ENCODE measurements at places on chromosomes 4 and X.

DNA sequence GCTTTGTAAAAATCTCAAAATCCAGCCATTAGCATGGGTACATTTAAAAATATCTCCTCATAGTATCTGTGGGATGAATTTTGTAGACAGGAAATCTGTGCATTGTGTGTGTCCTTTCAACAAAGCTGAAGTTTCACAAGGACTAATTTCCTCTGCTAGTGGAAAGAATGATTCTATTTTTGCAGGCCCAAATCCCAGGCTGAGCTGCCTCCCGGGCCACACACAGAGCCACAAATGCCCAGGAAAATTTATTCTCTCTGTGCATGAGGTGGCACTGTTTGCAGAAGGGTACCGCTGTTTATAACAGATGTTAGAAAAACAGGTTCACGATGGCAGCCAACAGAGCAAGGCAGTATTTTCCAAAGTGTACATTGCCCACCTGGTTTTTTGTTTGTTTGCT lies 11.0 kb upstream of the VCX3B start:
- DNase-seq, result no peak

GRCh38 chr4:125735102-125735501 lies 420.3 kb downstream of the FAT4 start:
- no peak for DNase-seq

- DNase-seq, result no peak
These were observed 162.3 kb upstream of the SMIM31 start for GRCh38 chr4:164591666-164592065.

- DNase-seq, result no peak
These were observed 460.9 kb upstream of the FAT1 start for GRCh38 chr4:187184508-187184907.

- DNase-seq, result no peak
These were observed 31.4 kb upstream of the SLC25A31 start for GRCh38 chr4:127698789-127699200.

DNA sequence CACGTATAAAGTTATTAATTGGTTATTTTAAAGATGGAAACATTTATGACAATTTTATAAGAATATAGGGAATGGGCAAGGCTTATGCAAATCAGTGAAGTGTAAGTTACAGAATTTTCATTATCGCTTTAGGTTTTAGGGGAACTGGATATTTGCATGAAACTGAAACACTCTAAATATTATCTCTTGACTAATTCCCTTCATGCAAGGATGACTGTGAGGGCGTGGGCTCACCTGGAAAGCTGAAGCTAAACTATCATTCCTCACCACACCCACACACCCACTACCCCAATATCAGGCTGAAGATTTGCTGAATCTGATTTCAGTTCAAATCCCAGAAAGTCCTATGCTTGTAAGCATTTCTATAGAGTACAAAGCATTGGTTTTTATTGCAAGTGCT lies 81.7 kb upstream of the ARHGAP24 start:
- no peak for DNase-seq

- no peak for DNase-seq
These were observed 24.0 kb upstream of the GBA3 start for GRCh38 chr4:22668702-22669101.

- DNase-seq, result no peak
These were observed 100.9 kb upstream of the WDFY3 start for GRCh38 chr4:85067342-85067741.

DNA sequence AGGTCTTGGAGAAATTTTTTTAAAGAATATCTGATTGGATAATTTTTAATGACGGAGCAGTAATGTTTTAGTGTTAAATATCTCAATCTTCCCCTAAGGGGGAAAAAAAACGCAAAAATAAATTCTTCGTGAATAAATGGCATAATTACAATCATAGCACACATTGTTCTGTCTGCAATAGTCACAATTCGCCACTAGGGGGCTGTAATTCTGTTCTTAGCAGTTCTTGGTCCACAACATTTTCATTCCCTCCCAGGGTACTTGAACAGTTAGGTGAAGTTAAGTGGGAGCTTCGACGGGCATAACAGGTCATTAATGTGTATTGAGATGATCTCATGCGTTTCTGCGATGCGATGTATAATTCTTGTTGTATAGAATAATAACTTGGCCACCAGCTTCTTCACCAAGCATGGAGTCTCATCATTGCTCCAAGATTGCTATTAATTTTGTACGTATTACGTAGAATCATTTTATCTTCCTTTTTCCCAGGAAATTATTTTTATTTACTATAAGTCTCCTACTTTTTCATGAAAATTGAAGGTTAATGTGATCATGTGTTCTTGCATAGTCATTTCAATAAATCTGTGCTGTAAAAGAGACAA lies 27.2 kb downstream of the HTR2C start:
- DNase-seq, result no peak

GRCh38 chr4:150161109-150161508 lies 82.9 kb downstream of the DCLK2 start:
- no peak for DNase-seq

GRCh38 chrX:7620560-7620959 lies 222.4 kb upstream of the VCX start:
- no peak for DNase-seq

DNA sequence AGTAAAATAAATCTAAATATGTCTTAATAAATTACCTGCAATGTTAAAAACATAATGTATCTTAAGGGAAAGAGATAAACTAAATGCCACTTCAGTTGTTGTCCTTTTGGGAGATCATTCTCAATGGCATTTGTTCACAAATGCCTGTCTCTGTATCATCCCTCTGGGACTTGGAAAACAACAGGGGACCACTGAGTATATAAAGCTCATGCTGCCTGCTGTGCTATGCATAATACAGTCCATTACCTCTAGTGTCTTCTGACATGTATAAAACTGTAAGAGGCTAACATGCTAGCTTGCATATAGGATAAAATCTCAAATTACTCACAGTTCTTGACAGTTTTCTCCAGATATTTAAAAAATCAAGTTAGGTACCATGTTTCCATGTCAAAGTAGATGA lies 503.9 kb downstream of the PDHA2 start:
- no peak for DNase-seq

GRCh38 chr4:78776079-78776728 lies at the start of gene BMP2K:
BMP2K (plus strand) TSS chr4:78776350; CDS start chr4:78776544, 194 bp downstream.
- DNase-seq, result peak; percentile 65

DNA sequence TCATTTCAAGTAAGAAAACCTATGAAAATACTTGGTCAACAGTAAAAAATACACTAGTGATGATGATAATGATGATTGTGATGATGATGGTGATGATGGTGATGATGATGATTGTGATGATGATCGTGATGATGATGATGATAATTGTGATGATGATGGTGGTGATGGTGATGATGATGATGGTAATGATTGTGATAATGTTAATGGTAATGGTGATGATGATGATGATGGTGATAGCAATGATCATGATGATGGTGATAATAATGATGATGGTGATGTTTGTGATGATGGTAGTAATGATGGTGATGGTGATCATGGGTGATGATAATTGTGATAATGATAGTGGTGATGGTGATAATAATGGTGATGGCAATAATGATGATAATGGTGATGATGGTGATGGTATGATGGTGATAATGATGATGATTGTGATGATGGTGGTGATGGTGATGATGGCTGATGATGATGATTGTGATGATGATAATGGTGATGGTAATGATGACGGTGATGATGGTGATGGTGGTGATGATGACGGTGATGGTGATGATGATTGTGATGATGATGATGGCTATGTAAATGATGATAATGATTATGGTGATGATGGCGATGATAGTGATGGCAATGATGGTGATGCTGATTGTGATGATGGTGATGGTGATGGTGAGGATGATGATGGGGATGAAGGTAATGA lies 62.1 kb downstream of the VCX3A start:
- DNase-seq, result no peak

- no peak for DNase-seq
These were observed 4.9 kb downstream of the ZNF275 start for GRCh38 chrX:153338836-153339235.

- DNase-seq, result no peak
These were observed 46.6 kb upstream of the CDKN2AIP start for GRCh38 chr4:183397741-183398297.

DNA sequence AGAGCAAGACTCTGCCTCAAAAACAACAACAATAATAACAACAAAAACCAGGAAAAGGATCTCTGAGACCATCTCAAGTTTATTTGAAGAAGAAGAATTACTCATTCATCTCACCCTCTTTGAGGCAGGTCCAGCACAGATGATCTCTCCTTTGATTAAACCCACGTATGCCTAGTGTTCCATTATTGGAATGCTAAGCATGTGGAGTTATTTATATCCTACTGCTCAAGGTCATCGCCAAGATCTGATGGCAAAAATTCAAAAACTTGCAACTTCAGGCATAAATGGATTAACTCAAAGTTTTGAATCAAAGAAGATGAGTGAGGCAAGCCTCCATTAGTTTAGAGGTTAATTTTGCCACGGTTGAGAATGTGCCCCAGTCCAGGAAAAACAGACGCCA lies 184.2 kb downstream of the DHRSX start:
- no peak for DNase-seq
